Activated T-helper 2 cell treated with anti-CD3 and anti-CD28 coated beads, Interferon-gamma antibody, Interleukin-2, Interleukin-4, amounts not matched to agents 10 μg/mL and 5 μg/mL and 100 μg/mL, durations not matched to agents 14 hours and 24 hours and 36 hours (primary cell): ENCODE measurements at places on chromosomes 11 and 22.

GRCh38 chr22:46990937-46991550 is 228.6 kb downstream of the TBC1D22A start:
- no peak overlapping the region for H3K4me3 ChIP-seq
- DNase-seq: no peak
- H3K36me3 ChIP-seq: peaks cover 5% of the 10 kb centered on the region
- H3K4me1 ChIP-seq: no peaks in the 10 kb centered on the region
- no peaks in the 10 kb centered on the region for H3K27me3 ChIP-seq
- H3K27ac ChIP-seq: no peak overlapping the region

GRCh38 chr11:68035266-68035876 is 3.5 kb upstream of the TCIRG1 start:
- H3K4me1 ChIP-seq: peaks cover 15% of the 10 kb centered on the region
- no peak for DNase-seq
- H3K27ac ChIP-seq: no peak overlapping the region
- H3K4me3 ChIP-seq: no peak overlapping the region
- no peaks in the 10 kb centered on the region for H3K27me3 ChIP-seq

DNA sequence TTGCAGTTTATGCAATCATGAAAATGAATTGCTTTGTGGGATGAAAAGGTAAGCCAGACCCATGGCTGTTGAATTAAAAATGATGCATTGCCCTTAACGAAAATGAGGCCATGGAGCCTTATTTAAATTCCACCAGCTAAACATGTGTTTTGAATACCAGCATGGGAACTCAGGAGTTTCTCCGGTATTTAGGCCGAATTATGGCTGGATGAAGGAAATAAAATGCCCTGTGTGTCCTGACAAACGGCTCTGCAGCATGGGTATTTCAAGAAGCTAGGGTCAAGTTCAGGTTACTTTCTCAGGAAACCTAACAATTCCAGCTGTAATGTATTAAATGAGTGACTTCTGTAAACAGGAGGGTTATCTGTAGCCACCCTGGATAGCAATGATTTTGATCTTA is 38.3 kb downstream of the AMOTL1 start:
- H3K36me3 ChIP-seq: no peaks in the 10 kb centered on the region
- DNase-seq: no peak
- no peak overlapping the region for H3K4me3 ChIP-seq

DNA sequence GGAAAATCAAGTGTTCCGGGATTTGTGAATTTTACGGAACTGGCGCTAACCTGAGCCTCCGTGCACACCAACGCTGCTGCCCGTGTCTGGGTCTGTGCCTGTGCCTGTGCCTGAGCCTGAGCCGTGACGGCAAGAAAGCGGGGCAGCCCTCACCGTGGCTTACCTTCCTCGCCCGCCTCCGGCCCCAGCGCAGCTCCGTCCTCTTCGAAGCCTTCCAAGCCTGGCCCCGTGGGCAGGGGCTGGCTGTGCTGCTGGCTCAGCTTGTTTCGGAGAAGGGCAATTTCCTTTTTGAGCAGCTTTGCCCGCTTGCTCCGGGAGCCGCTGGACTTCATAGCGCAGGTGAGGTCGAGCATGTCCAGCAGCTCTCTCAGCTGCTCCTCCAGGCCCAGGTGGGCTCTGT is 33.8 kb downstream of the BRD1 start:
- no peak for DNase-seq
- H3K36me3 ChIP-seq: peaks cover 74% of the 10 kb centered on the region
- H3K27me3 ChIP-seq: no peaks in the 10 kb centered on the region
- no peak overlapping the region for H3K4me3 ChIP-seq
- H3K27ac ChIP-seq: no peak overlapping the region
- peaks cover 29% of the 10 kb centered on the region for H3K4me1 ChIP-seq

GRCh38 chr22:49632199-49633009 is 195.3 kb downstream of the BRD1 start:
- DNase-seq: no peak
- H3K27ac ChIP-seq: no peak overlapping the region
- no peaks in the 10 kb centered on the region for H3K4me1 ChIP-seq
- no peaks in the 10 kb centered on the region for H3K36me3 ChIP-seq
- H3K4me3 ChIP-seq: no peak overlapping the region
- no peaks in the 10 kb centered on the region for H3K27me3 ChIP-seq

GRCh38 chr11:34909955-34910354 is 6.2 kb downstream of the APIP start:
- no peak for DNase-seq
- H3K27ac ChIP-seq: no peak overlapping the region

DNA sequence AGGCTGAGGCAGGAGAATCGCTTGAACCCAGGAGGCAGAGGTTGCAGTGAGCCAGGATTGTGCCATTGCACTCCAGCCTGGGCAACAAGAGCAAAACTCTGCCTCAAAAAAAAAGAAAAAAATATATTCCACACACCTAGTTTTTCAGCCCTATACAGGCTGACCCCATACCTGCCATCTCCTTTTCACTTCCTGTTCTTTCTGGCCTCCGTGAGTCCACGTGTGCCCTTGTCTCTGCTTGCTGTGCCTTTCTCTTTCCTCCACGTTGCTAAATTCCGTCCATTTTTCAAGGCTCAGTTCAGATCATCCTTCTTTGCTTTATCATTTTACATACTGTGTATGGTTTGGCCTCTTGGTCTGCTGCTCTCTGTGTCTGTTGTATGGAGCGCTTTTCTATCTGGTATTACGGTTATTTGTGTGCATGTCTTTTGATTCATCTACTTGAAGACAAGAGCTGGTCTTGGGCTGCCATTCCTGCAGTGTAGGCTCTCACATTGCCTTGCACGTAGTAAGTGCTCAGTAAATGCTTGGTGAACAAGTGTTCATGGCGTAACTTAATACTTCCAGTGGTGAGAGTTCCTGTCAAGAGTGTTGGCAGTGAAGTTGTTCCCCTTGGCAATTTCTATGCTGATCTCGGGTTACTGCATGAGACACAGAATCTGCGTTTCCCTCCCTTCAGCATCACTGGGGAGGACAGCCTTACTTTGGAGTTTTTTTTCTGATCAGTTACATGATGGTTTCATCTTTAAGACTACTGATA is 57.5 kb downstream of the PTPRJ start:
- DNase-seq: no peak
- H3K36me3 ChIP-seq: peaks cover 51% of the 10 kb centered on the region
- H3K27me3 ChIP-seq: no peaks in the 10 kb centered on the region

DNA sequence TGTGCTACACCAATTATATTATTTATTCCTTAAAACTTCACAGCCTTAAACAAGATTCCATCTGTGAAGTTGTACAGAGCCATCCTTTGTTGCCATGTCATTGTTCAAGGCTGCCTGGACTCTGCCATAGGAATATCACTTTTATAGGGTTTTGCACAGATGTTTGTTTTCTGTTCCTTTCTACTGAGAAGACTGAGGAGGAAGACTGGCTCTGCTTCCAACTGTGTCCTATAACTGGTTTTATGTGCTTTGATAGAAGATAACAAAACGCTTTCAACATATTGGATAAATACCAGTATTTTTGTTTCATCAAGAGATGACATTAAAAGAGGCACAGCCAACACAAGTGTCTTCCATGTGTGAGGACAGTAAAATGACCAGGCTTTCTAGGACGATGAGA is 120.6 kb downstream of the CD44 start:
- no peak overlapping the region for H3K27ac ChIP-seq
- DNase-seq: no peak
- H3K4me3 ChIP-seq: no peak overlapping the region
- peaks cover 20% of the 10 kb centered on the region for H3K4me1 ChIP-seq
- H3K36me3 ChIP-seq: no peaks in the 10 kb centered on the region

DNA sequence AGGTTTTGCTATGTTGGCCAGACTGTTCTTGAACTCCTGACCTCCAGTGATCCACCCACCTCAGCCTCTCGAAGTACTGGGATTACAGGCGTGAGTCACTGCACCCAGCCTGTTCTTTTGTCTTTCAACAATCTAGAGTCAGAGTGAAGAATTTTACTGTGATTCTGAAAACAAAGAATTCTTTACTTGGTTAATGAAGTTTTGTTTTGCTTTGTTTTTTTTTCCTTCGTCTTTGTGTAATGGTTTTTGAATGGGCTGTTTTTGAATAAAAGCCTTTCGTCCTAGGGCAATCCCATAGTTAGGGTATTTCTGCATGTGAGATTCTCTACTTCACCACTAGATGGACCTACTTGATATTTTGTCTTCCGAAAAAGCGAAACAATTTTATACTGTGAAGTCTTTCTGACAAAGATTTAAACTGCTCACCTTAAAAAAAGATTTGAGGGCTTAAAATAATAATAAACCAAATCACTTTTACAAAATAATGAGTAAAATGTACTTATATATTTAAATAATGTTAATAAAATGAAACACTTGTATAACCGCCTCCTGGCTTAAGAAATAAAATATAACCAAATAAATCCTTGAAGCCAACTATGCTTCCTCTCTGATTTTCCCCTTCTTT is 43.4 kb upstream of the SC5D start:
- DNase-seq: no peak
- no peak overlapping the region for H3K27ac ChIP-seq
- no peaks in the 10 kb centered on the region for H3K36me3 ChIP-seq
- H3K4me3 ChIP-seq: no peak overlapping the region

DNA sequence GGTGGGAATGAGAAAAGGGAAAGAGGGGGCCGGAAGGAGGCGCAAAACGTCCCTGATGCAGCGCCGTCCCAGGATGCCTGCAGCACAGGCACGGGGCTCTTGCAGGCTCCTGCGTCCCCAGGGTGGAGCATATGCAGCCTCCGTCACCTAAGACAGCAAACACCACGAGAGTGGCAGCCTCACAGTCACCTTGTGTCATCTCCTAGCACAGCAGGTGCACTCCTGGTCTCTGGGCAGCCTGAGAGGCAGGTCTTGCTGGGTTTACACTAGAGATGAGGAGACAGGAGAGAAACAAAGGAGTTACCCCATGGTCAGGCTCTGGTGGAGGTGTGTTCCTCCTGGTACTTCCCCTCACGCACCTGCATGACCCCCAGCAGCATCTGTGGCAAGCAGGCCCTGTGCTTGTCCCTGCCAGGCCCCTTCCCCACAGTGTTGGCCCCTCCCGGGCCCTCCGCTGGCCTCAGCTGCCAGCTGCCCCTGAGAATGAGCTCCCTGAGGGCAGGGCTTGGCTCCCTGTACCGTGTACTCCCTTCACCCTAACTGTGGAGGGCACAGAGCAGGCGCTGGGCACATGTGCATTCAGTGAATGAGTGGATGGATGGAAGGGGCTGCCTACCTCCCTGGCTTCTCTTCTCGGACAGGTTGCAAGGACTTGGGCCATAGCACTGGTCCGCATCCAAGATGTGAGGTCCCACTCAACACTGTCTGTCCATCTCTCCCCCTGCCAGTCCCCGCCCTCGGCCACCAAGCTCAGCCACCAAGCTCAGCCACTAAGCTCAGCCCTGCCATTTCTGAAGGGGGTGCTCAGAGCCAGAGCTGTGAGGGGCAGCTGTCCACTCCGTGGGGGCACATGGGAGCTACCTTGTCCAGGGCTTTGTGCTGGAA is 988.6 kb downstream of the BRD1 start:
- H3K4me1 ChIP-seq: no peaks in the 10 kb centered on the region
- no peak for DNase-seq
- no peaks in the 10 kb centered on the region for H3K27me3 ChIP-seq

- H3K36me3 ChIP-seq: no peaks in the 10 kb centered on the region
- no peaks in the 10 kb centered on the region for H3K4me1 ChIP-seq
- H3K27me3 ChIP-seq: no peaks in the 10 kb centered on the region
- no peak for DNase-seq
- H3K4me3 ChIP-seq: no peak overlapping the region
Measured at GRCh38 chr11:41996533-41996932, 537.1 kb upstream of the LRRC4C start.

DNA sequence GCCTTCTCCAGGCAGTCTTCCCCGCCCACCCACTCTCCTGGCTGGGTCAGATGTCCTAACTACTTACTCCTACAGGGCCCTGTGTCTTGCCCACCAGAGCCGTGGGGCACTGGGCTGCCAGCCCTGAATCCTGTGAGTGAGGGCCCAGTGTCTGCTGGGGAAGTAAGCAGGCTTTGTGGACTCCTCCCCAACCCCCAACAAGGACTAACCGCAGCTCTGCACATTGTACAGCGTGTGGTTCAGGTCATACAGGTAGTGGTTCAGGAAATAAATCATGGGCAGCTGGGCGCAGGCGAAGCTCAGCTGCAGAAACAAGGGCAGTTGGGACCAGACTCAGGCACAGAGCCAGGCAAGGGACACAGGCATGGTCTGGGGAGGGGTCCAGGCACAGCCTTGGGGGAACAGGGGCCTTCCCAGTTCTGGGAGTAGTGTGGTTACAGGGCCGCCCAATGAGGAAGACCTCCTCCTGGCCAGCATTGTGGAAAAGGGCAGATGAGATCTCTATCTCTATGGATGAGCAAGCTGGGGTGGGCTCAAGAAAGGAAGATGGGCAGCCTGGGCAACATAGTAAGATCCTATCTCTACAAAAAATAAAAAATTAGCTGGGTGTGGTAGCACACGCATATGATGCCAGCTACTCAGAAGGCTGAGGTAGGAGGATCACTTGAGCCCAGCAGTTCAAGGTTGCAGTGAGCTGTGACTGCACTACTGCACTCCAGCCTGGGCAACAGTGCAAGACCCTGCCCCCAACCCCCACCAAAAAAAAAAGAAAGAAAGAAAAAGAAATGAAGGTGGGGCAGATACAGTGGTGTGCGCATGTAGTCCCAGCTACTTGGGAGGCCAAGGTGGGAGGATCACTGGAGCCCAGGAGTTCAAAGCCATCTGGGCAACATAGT is 5.5 kb downstream of the UNC93B1 start:
- peaks cover 4% of the 10 kb centered on the region for H3K36me3 ChIP-seq
- H3K4me1 ChIP-seq: peaks cover 18% of the 10 kb centered on the region
- H3K4me3 ChIP-seq: no peak overlapping the region
- peak overlapping the region; percentile 33 for H3K27ac ChIP-seq
- peak; percentile 17 for DNase-seq

DNA sequence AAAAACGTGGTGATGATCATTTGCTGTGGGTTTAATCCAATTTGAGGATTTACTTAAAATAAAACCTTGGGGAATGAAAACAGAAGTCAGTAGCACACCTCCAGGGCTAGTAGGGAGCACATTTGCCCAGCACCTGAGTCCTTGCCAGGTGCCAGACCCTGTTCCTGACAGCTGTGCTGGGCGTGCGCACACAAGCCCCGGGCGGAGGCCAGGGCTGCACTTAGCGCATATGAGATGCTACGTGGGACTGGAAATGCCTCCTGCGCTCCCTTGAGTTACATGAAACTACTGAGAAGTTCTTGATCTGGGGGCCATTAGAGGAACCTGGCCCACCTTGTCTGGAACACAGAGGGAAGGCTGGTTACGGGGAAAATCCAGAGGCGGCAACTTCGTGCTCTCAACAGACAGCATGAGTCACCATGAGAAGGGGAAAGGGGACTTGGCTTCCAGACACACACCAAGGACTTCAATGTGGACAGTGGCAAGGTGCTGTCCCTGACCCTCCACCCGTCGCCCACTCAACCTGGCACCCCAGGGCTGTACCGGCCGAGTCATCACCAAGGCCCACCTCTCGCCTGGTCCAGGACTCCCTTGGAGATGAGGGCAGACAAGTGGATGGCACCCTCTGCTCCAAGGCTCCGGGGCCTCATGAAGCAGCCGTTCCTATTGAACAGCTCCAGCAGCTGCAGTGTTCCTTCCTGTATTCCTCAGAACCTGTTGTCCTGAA is 1468.6 kb downstream of the BRD1 start:
- no peak overlapping the region for H3K4me3 ChIP-seq
- H3K36me3 ChIP-seq: no peaks in the 10 kb centered on the region
- DNase-seq: no peak
- H3K4me1 ChIP-seq: no peaks in the 10 kb centered on the region
- H3K27ac ChIP-seq: no peak overlapping the region

GRCh38 chr11:133934096-133934495 is 22.7 kb downstream of the IGSF9B start:
- no peak overlapping the region for H3K4me3 ChIP-seq
- H3K27me3 ChIP-seq: no peaks in the 10 kb centered on the region
- peak overlapping the region; percentile 33 for H3K27ac ChIP-seq
- peaks cover 23% of the 10 kb centered on the region for H3K4me1 ChIP-seq
- no peak for DNase-seq
